ENCODE measurements at places on chromosomes 12 and 14. TPM values are rescaled to one million over a fixed set of nuclear protein-coding genes. Genes with fewer than 3 reads are reported as not detected.

DNA sequence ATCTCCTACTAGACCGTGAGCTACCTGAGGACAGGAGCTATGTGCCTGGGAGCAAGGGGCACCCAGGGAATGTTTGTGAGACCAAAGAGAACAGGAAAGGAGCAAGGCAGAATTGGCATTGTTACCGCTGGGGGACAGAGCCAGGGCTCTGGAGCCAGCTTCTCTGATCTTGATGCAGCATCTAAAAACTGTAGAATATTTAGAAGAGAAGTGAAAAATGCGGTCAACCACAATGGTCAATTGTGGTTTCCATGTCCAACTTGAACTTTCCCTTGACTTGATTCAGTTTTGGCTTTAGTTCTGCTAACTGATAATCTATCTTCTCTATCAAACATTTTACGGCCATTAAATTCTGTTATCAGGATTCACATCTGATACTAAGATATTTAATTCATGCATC, 201.2 kb downstream of the ANO4 start:
- H3K4me1 ChIP-seq = no peaks in the 10 kb centered on the region
- H3K36me3 ChIP-seq = no peaks in the 10 kb centered on the region
- H3K27me3 ChIP-seq = no peaks in the 10 kb centered on the region

DNA sequence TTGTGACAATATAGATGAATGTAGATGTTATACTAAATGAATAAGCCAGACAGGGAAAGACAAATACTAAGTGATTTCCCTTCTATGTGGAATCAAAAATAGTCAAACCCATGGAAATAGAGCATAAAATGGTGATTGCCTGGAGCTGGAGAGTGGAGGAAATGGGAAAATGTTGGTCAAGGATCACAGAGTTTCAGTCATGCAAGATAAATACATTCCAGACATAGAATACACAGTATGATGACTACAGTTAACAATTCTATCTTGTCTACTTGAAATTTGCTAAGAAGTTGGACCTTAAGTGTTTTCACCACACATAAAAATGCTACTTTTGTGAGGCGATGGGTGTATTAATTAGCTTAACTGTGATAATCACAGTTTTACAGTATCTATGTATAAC, 1182.7 kb downstream of the AACS start:
- no peak for DNase-seq
- no peaks in the 10 kb centered on the region for H3K36me3 ChIP-seq
- no peak overlapping the region for H3K4me3 ChIP-seq
- no peaks in the 10 kb centered on the region for H3K27me3 ChIP-seq

GRCh38 chr12:42468921-42469320, 120.6 kb downstream of the PRICKLE1 start:
- H3K27ac ChIP-seq = no peak overlapping the region
- H3K4me1 ChIP-seq = peaks cover 4% of the 10 kb centered on the region
- no peak overlapping the region for H3K4me3 ChIP-seq
- H3K36me3 ChIP-seq = peaks cover 4% of the 10 kb centered on the region

DNA sequence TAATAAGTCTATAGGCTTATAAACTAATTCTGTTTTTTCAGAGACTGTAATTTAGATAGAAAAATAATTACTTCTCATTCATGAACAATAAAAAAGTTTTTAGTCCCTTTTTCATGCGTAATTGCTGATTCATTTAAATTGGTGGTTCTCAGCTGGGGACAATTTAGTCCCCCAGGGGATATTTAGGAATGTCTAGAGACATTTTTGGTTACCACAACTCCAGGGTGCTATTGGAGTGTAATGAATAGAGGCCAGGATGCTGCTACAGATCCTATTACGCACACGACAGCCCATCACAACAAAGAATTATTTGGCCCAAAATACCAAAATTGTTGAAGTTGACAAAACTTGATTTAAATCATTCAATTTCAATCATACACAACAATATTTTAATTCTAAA, 22.8 kb upstream of the VCPKMT start:
- H3K36me3 ChIP-seq = no peaks in the 10 kb centered on the region
- no peak for DNase-seq
- no peaks in the 10 kb centered on the region for H3K27me3 ChIP-seq
- H3K4me3 ChIP-seq = no peak overlapping the region
- no peak overlapping the region for H3K27ac ChIP-seq

The HIGD1C gene
- total RNA-seq = not detected

The MYO1H gene
- not detected for total RNA-seq

The KRT77 gene
- total RNA-seq = not detected

All from psoas muscle (tissue), 8 donors.